Smooth muscle cell of trachea (primary cell): ENCODE measurements at places on chromosomes 4 and X. TPM values are rescaled to one million over a fixed set of nuclear protein-coding genes. Genes with fewer than 3 reads are reported as not detected.

The JAKMIP1 gene
- not detected in 2 replicates for total RNA-seq

The GPRASP3 gene
- 7.4 and 8.7 TPM in 2 replicates for total RNA-seq

The POLR2B gene
- total RNA-seq: 106 and 134 TPM in 2 replicates

The RHOXF1 gene
- not detected in 2 replicates for total RNA-seq

The SPANXD gene
- not detected in 2 replicates for total RNA-seq

The GPRIN3 gene
- under 0.01 TPM in 1 of 2 replicates, not detected in the other for total RNA-seq

The CENPVL1 gene
- not detected in 2 replicates for total RNA-seq

The AVPR2 gene
- total RNA-seq: not detected in 2 replicates

The ABCG2 gene
- total RNA-seq: 1.0 and 1.7 TPM in 2 replicates

The FAM47A gene
- total RNA-seq: not detected in 2 replicates

The HSPA4L gene
- 13.8 and 24.8 TPM in 2 replicates for total RNA-seq

The VEGFC gene
- total RNA-seq: 29.8 and 37.2 TPM in 2 replicates
